ENCODE measurements at places on chromosomes 11 and 22.

- no peak for DNase-seq
Measured at GRCh38 chr11:47099918-47100315, 76.8 kb downstream of the ARFGAP2 start.

- no peak for DNase-seq
Measured at GRCh38 chr11:104570078-104570701, 328.1 kb downstream of the CASP12 start.

GRCh38 chr11:122668562-122669090, 13.1 kb downstream of the UBASH3B start:
- DNase-seq: no peak

GRCh38 chr11:45405916-45406670, 120.0 kb upstream of the SYT13 start:
- no peak for DNase-seq

DNA sequence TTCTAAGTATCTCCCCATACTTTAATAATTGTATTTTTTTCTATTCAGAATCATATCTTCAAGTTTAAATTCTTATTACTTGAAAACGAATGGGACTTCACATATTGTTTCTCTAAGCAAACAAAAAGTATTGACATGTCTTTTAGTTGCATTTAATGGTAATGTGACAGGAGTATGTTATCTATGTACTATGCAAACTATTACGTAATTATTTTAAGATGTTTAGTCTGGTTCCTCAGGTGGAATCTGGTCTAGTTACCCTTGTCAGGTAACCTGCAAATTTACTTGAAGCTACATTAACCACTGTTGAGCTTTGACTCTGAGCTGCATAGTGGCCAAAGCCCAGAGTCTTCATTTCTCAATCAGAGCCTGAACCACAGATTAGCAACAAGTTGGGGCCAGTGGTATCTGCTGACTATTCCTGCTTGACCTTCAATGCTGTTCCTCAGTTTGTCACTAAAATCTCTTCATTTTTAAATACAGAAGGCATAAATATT, 110.6 kb downstream of the ATM start:
- DNase-seq: no peak

- no peak for DNase-seq
Measured at GRCh38 chr11:107675902-107676301, 36.0 kb downstream of the SLN start.

DNA sequence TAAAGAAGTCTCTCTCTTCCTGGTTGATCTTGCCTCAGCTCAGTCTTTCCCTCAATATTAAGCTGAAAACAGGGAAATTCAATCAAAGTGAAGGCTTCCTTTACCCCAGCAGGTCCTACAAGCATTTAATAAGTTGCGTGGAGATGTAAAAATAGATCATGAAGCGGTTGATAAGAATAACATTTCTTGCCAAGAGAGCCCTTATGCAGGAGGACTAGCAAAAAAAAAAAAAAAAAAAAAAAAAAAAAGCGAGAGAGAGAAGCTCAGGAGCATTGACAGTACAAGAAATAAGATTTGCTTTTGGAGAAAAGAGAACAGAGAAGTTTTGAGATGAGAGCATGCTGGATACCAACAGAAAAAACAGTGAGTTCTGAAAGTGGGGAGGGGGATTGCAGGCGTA, 112.2 kb upstream of the CLMP start:
- DNase-seq: no peak

GRCh38 chr11:106400949-106401570, 323.6 kb downstream of the AASDHPPT start:
- DNase-seq: no peak

DNA sequence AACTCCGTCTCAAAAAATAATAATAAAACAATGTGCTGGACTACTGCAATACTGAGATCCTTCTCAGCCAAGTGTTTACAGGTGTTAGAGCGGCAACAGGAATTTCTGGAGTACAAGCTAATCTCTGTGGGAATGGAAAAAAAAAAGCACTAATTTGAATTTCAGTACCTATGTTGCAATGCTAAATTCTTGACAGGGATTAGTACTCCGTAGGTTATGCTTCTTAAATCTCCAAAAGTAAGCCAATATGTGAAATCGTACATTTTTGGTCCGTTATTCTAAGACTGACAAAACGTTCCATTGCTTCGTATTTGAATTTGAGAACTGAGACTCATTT, 1.1 kb downstream of the ATL3 start:
- no peak for DNase-seq

DNA sequence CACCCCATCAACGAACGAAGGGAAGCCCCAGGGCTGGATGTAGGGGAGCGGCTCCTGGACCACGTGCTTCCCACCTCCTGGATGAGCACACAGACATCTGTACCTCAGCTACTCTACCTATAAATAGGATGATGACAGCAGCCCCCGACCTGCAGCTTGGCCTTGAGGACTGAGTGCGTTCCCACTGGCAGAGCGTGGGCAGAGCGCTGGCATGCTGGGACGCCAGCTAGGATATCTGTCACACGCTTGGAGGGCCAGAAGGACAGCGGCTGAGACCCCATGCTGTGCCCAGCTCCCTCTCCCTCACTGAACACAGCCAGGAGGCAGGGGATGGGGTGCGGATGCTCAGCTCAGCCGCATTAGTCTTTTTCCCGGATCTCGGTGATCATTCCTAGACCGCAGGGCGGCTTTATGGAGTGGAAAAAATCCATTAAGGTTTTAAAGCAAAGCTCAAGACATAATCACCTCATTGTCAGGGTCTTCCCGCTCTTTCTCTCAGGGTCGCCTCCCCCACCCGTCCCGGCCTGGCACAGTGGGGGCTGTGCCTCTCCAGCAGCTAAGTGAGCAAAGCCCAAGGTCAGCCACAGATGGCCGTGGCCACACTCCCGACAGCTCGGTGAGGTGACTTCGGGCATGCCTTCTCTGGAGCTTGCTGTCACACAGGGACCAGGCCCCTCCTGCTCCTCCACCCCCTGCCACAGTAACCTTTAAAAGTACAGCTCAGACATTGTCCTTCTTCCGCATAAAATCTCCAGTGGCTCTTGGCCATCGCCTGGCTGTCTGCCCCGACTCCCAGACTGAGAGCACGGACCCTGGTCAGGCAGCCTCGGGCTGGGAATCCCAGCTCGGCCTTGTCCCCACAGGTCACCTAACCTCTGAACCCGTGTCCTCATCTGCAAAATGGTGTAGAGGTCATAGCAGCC, 69.6 kb upstream of the SHISAL1 start:
- DNase-seq: no peak

- no peak for DNase-seq
Measured at GRCh38 chr11:95716266-95716665, 73.3 kb downstream of the FAM76B start.

DNA sequence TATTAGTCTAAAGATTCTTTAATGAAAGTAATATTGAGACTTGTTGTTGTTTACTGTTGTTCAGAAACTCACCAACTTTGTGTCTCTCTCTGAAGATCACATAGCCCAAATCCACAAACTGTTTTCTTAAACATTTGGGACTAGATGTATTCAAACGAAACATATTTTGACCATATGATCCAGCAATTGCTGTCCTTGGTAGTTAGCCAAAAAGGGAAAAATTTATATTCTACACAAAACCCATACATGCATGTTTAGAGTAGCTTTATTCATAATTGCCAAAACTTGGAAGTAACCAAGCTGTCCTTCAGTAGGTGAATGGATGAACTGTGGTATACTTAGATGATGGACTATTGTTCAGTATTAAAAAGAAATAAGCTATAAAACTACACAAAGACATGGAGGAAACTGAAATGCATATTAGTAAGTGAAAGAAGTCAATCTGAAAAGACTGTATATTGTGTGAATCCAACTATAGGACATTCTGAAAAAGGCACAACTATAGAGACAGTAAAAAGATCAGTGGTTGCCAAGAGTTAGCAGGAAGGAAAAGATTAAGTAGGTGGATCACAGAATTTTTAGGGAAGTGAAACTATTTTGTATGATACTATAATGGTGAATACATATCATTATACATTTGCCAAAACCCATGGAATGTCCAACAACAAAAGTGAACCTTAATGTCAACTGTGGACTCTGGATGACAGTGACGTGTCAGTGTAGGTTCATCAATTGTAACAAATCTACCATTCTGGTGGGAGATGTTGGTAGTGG, 442.9 kb downstream of the INSC start:
- no peak for DNase-seq

- no peak for DNase-seq
Measured at GRCh38 chr11:57662893-57663292, 5.0 kb upstream of the ZDHHC5 start.

- DNase-seq: no peak
Measured at GRCh38 chr11:8209208-8209807, 40.5 kb upstream of the RIC3 start.

Data from GM18507 (cell line).